Osteocyte (in vitro differentiated cells): ENCODE measurements at places on chromosomes 2 and 18. TPM values are rescaled to one million over a fixed set of nuclear protein-coding genes. Genes with fewer than 3 reads are reported as not detected.

Gene CNGA3
- not detected in 2 replicates for total RNA-seq

Gene ZNF521
- 52.2 and 57.1 TPM in 2 replicates for total RNA-seq

- H3K36me3 ChIP-seq, result peaks cover 59% of the 10 kb centered on the region
- no peak overlapping the region for H3K27ac ChIP-seq
- H3K4me3 ChIP-seq, result no peak overlapping the region
- no peaks in the 10 kb centered on the region for H3K27me3 ChIP-seq
- no peak for DNase-seq
- H3K4me1 ChIP-seq, result peaks cover 9% of the 10 kb centered on the region
Observed at GRCh38 chr2:216206821-216207220, 97.7 kb downstream of the XRCC5 start.

DNA sequence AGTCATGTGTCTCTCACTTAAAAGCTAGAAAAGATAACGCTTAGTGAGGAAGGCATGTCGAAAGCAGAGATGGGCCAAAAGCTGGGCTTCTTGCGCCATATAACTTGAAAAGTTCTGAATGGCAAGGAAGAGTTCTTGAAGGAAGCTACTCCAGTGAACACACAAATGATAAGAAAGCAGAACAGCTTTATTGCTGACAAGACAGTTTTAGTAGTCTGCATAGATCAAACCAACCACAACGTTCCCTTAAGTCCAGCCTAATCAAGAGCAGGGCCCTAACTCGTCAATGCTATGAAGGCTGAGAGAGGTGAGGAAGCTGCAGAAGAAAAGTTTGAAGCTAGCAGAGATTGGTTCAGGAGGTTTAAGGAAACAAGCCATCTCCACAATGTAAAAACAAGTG is 55.7 kb downstream of the GALNT1 start:
- peaks cover 25% of the 10 kb centered on the region for H3K4me1 ChIP-seq
- H3K4me3 ChIP-seq, result no peak overlapping the region
- H3K27ac ChIP-seq, result no peak overlapping the region
- H3K36me3 ChIP-seq, result peaks cover 23% of the 10 kb centered on the region
- DNase-seq, result no peak
